ENCODE measurements at places on chromosomes 16 and 17. TPM values are rescaled to one million over a fixed set of nuclear protein-coding genes. Genes with fewer than 3 reads are reported as not detected.

GRCh38 chr17:9968881-9969280 lies 63.8 kb upstream of the RCVRN start:
- no peak for DNase-seq

DNA sequence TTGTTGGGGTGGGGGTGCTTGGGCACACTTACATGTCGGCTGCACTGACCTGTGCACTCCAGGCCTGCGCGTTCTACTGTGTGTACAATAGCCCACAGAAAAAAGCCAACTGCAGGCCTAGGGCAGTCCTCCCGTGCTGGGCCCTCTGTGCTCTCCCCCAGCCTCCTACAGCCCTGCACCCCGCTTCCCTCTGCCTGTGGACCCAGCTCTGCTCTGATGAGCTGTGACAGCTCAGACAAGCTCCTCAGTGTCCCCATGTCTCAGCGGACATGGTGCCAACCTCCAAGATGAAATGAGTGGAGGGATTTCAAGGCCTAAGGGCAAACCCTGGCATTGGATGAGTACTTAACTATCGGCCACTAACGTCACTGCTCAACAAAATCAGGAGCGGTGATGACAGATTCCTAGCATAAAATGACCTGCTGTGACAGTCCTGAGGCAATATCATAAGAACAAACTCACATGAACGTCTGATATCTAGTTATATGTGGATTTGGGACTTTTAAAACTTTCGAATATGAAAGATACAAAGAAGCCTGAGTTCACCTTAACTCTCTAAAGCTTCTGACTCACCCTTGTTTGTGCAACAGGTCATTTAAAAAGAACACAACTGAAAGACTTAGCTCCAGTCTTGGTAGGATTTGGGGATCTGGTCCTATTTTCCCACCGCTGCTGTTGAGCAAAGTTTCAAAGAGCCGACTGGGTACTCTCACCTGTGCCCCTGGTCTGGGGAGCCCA lies 34.7 kb downstream of the CCDC57 start:
- DNase-seq: no peak

DNA sequence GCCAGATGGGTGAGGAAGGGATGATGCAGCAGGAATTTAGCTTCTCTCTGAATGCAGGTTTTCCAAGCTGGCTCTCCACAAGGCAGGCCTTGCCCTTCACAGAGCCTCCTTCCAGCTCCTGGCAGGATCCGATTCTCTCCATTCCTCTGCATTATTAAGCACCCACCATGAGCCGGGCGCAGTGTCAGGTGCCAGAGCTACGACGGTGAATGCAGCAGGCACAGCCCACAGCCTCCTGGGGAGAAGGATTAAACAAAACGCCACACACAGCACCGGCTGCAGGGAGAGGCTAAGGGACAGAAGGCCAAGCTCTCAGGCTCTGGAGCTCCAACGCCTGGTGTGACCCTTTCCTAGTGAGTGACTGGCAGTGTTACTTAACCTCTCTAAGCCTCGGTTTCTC lies 7.1 kb upstream of the MT2A start:
- DNase-seq: no peak

- DNase-seq: peak; percentile 2
These were observed 99.9 kb downstream of the EFCAB13 start for GRCh38 chr17:47423406-47424295.

DNA sequence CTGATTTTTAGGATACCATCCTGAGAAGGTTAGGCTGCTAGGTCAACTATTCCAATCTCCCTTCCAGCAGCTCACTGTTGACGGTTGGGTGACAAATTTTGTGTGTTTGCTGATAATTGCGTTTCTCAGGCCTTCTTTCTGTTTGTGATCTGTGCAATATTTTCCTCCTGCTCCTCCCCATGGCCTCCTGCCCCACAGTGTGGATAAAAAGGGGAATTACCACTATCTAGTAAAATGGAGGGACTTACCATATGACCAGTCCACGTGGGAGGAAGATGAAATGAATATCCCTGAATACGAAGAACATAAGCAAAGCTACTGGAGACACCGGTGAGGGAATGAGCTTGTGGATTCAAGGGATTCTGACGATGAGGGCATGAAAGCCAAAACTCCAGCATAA lies 9.2 kb downstream of the CHD3 start:
- no peak for DNase-seq

- DNase-seq: peak; percentile 47
These were observed 565 bp downstream of the WDR45B start for GRCh38 chr17:82647593-82648164.

DNA sequence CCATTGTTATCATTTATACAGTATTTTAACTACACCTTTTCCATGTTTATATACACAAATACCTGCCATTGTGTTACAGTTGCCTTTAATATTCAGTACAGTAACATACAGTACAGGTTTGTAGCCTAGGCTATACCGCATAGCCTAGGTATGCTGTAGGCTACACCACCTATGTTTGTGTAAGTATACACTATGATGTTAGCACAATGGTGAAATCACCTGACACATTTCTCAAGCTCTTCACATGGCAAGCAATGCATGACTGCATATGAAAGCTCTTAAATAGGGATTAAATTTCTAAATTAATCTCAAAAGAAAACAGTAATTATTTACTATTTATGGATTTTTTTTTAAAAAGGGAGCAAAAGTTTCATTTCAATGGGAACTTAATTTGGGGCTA lies 12.0 kb downstream of the LRRC37B start:
- DNase-seq: no peak

GRCh38 chr17:64537488-64537887 lies 30.7 kb downstream of the CEP95 start:
- DNase-seq: no peak

DNA sequence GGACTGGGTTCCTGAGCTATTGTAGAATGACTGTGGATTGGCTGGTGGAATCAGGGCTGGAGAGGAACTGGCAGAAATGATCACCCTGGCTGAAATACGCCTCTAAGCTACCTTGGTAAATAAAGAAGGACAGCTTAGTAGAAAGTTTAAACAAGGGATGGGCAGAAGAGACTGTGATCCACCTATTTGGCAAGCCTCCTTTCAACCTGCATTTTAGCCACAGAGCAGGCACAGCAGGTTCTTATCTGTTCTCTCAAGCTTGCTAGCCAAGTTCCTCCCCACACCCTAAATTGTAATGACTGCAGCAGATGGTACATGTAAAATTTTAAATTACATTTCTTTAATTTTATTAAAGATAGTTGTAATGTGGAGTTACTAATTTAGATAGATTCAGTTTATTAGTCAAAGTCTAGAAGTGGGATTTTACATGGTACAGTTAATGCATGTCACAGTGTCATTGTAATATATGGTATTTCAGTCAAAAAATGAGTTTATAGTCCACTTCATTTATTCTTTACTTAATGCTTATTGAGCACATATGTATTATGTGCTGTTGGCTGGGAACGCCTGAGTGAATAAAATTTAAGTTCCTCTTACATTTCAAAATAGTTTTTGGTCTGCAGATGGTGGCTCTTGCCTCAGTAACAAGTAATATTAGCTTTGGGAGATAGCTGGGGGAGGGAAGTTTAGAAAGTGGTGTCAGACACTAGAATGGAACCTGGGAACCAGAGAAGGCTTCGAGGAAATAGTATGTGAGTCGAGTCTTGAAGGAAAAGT lies 11.2 kb downstream of the EPN2 start:
- DNase-seq: no peak

GRCh38 chr17:49365667-49366066 lies 3.6 kb upstream of the ZNF652 start:
- no peak for DNase-seq

DNA sequence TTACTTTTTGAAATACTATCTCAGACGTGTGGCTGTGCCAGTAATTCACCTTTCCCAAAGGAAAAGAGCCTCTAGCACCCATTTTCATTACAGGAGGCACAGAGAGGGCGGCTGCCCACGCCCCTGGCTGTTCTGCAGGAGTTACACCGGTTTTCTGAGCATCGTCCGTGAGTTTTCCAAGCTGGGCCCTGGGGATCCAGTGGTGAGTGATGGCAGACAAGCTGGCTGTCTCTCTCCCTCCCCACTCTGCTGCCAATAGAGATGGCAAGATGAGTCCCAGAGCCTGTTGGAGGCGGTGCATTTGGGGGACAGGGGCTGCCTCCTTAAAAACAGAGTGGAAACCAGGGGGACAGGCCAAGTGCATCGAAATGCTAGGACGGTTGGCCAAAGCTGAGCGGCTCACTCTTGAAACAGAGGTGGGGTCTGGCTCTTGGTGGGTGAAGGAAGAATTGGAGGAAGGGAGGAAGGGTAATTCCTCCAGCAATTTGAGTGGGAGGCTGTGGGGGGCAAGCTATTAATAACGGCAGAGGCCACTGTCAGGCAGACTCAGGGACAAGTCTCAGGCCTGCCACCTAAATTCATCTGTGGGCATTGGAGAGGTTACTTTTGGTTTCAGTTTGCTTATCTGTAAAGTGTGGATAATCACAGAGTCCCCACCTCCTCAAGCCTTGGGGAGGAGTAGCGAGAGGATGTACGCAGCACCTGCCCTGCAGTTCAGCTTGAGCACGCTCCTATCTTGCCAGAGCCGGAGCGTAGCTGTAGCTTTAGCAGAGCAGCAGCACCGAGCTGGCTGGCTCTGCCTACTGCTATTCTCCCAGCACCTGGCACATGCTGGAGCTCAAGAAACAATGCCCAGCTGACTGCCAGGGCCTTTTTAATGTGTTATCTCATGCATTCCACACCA lies 7.5 kb upstream of the NOS2 start:
- peak; percentile 74 for DNase-seq

DNA sequence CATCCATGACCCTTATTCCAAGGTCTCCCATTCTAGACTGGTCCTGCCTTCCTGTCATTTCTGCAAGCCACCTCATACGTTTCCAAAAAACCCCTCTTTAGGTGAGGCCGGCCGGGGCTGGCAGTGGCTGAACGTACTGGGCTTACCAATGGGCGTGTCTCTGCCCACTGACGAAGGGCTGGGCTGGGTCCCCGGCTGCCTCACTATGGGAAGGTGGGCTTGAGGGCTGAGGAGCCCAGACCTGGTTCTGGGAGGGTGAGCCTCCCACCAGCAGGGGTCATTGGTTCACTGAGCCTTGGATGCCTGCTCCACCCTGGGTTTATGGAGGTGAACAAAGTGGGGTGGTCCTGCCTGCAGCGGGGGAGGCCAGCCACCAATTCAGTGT lies 19.9 kb downstream of the KDM8 start:
- DNase-seq: no peak

DNA sequence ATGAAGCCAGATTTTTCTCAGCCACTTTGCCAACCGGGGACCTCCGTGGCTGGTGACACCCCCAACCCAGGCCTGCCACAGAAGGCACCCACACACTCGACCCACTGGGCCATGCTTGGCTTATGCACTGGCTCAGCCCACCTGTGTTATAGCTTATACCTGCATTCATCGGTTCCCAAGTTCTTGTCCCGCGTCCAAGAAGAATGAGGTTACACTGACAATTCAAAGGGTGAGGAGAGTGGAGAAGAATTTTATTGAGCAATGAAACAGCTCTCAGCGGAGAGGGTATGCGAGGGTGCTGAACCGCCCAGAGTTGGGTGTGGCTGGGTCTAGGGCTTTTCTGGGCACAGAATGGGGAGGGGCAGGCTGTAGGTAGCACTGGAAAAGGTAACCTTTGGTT lies 22.2 kb upstream of the CDH15 start:
- no peak for DNase-seq

GRCh38 chr16:21159281-21159951 lies 942 bp downstream of the LDAF1 start:
- DNase-seq: peak; percentile 28

- DNase-seq: no peak
These were observed 12.1 kb upstream of the NDUFAB1 start for GRCh38 chr16:23608194-23608593.

DNA sequence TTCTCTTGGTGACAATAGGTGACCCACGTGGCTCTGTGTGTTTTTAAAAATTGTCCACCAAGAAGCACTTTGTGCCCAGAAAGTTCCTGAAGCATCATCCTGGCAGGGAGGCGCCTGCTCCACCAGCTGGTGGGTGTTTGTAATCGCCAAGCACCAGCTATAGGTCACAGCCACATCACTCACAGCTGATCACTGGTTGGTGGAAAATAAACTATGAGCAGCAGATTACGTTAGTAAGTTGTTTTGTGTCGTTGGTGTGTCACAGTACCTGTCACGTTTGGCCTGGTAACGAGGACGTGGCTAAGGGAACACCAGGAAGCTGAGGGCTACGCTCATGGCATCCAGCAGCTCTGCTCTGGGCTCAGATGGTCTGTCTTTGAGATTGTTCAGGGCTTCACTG lies 10.1 kb downstream of the MRM3 start:
- DNase-seq: no peak

- peak; percentile 57 for DNase-seq
These were observed 101.1 kb downstream of the XYLT1 start for GRCh38 chr16:17369421-17370222.

- DNase-seq: no peak
These were observed 111.1 kb downstream of the CACNG3 start for GRCh38 chr16:24367186-24367710.

GRCh38 chr16:88835383-88835782 lies 21.4 kb downstream of the GALNS start:
- DNase-seq: no peak

- peak; percentile 42 for DNase-seq
These were observed 10.0 kb upstream of the C1QTNF8 start for GRCh38 chr16:1105888-1106620.

DNA sequence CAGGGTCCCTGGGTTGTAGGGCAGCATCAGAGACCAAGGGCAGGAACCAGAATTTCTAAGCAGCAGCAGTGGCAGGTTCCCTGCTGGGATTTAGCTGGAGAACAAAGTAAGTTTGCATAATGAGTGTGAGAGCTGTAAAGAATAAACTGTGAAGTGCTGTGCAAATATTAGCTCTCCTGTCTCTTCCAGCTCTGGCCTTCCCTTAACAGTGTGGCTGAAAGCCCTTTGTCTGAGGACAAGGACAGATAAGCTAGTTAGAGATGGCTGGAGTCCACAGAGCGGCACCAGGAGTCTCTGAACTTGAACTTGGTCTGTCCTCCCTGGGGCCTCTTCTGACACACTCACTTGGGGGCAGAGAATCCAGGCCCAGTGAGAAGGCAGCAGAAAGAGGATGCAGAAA lies 98.2 kb upstream of the WSCD1 start:
- no peak for DNase-seq

- DNase-seq: no peak
These were observed 53.7 kb upstream of the ETV4 start for GRCh38 chr17:43599835-43600234.

- DNase-seq: no peak
These were observed 9.1 kb downstream of the TP53I13 start for GRCh38 chr17:29577385-29578211.

- DNase-seq: no peak
These were observed 204.5 kb downstream of the GSG1L start for GRCh38 chr16:27859020-27859419.

GRCh38 chr17:7843536-7844291 lies 9.7 kb downstream of the KDM6B start:
- peak; percentile 94 for DNase-seq

HCRT gene
- total RNA-seq: not detected

SLC13A5 gene
- total RNA-seq: not detected

TENT4B gene
- 25.9 TPM for total RNA-seq

CACNG3 gene
- not detected for total RNA-seq

LONP2 gene
- total RNA-seq: 83.0 TPM

KRT222 gene
- total RNA-seq: not detected

PPP1R27 gene
- total RNA-seq: not detected

AURKB gene
- total RNA-seq: 1.3 TPM

PRR14 gene
- 69.4 TPM for total RNA-seq

GAS7 gene
- 3.4 TPM for total RNA-seq

CDH5 gene
- total RNA-seq: not detected

GALR2 gene
- total RNA-seq: not detected

SPATA33 gene
- total RNA-seq: 10.2 TPM

ANKS3 gene
- 32.7 TPM for total RNA-seq

PMFBP1 gene
- 2.0 TPM for total RNA-seq
